ENCODE measurements at places on chromosomes 16 and 17.

GRCh38 chr16:3256866-3257465 is 533 bp upstream of the MEFV start:
- DNase-seq, result no peak

DNA sequence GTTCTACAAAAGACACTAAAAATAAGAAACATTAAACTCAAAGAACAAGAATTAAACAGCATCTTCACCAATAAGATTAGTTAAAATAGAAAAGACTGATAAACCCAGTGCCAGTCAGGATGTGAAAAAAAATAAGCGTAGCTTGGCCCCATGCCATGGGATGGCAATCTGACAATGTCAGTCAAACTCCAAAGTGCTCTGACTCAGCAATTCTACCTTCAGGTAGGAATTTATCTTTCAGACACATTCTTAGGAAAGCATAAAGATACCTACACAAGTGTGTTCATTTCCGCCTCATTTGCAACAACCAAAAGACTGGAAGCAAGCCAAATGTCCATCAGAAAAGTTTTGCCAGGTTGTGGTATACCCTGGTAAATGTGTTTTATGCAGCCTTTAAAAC is 9.1 kb upstream of the MPO start:
- DNase-seq, result no peak

DNA sequence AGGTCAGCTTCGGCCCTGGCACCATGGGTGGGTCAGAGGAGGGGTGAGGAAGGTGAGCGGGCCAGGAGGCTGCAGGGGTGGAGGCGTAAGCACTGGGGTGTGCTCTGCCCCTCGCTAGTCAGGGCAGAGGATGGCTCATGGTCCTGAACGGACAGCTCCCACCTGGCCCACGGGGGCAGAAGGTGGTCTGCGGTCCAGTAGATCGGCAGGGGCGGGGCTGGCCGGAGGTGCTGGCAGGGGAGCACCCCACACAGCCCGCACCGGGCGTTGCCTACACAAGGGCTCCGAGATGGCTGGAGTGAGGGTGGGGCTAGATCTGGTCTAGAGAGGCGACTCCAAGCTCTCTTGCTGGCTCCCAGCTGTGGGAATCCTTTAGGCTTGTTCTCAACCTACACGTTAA is 8.2 kb downstream of the NPTX1 start:
- DNase-seq, result no peak

- peak; percentile 90 for DNase-seq
Observed at GRCh38 chr16:12062343-12063003, 85.9 kb downstream of the SNX29 start.

- DNase-seq, result no peak
Observed at GRCh38 chr17:40348562-40349476, 15.7 kb downstream of the GJD3 start.

DNA sequence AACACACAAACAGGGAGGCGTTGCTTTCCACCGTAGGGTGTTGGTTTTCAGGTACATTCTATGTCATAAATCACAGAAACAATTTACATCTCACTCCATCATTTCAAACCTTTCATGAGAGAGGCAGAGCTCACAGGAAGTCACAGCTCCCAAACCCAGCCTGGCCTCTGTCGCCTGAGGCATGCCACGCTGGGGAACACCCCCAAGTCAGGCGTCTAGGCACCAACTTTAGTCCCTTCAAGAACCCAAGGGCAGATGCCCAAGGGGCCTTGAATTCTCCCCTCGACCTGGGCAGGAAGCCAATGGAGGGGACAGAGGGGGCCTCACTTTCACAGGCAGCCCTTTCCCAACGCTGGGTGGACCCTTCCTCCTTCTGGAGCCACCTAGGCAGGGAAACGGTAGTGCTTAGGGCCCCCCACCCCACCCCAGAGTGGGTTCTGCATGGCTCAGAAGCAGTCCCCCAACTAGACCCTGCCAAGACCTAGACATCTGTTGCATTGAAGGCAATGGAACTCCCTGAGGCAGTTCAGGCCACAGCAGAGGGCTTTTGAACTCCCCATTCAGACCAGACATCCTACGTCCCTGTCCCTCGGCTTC is 10.6 kb downstream of the TBX4 start:
- no peak for DNase-seq

- no peak for DNase-seq
Observed at GRCh38 chr16:48421741-48422140, 36.5 kb upstream of the SIAH1 start.

DNA sequence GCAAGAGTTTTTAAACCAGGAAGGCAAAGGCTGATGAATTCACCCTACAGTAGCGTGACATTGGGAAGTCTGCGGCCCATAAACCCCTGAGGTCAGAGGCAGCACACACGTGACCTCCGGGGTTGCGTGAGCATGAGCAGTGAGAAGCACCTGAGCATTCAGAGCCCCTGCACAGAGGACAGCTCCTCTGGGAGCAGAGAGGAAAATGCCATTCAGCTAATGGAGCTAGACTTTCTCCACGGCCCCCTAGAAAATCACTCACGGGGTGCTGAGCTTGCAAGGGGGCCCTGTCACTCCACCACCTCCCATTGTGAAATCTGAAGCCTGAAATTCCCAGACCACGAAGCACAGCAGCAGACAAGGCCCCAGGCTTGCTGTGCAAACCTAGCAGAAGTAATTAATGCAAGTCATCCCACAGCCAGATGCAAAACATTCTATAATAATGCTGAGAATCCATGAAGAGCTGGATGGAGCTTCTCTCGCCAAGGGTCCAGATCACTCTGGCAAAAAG is 114.9 kb upstream of the RCVRN start:
- no peak for DNase-seq

Measured in thoracic aorta (tissue), 2 donors.